Mesenteric fat pad (tissue), 1 donor: ENCODE measurements at places on chromosomes 4 and X.

DNA sequence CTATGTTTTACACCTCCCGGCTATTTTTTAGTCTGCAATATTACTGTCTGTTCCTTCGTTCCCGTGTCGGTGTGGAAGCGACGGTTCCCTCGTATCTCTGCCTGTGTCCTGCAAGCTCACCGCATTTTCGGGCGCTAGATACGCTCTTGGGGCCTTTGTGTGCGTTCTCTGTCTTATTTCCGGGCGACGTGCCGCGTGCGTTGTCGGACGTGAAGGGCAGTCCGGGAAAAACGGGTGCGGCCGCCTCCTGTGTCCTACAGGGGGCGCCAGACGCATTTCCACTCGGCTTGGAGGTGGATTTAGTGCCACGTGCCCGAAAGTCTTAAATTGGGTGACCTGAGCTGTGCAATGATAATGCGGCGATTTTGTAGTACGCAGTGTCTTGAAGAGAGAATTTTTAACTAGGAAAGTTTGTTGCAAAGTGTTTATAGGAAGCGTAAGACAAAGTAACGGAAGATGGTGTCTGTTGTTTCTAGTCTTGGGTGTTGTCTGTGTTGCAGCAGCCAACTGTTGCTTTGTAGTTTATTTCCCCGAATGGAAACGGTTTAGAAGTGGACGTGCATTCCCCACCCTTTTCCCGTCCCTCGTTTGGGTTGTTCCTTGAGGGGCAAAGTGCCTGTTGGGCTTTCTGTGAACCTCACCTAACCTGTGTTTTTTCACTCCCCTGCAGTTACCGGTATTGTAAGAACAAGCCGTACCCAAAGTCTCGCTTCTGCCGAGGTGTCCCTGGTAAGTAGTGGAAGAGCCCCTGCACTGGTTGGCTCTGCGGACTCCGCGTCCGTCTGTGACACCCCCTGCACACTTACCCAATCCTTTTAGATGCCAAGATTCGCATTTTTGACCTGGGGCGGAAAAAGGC lies 720 bp downstream of the RPL10 start:
- peak; percentile 94 for DNase-seq

GRCh38 chrX:108186811-108187210 lies 95.2 kb downstream of the ATG4A start:
- no peak for DNase-seq

DNA sequence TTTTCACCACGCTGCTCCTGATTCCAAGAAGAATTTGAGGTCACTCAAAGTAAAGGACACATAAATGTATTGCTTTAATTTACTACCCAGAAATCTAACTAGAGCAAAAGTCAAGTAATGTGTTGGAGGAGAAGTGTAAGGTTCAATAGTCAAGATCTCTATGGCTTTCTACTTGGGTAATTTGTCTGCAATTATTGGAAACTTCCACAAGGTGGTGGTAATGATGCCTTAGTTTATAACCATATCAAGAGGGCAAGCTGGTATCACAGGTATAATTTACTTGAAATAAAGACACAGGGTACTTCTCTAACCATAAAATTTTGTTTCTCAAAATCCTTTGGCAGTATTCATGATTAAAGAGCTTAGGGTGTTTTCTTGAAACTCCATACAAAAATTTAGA lies 10.2 kb upstream of the GRIA3 start:
- DNase-seq = no peak

DNA sequence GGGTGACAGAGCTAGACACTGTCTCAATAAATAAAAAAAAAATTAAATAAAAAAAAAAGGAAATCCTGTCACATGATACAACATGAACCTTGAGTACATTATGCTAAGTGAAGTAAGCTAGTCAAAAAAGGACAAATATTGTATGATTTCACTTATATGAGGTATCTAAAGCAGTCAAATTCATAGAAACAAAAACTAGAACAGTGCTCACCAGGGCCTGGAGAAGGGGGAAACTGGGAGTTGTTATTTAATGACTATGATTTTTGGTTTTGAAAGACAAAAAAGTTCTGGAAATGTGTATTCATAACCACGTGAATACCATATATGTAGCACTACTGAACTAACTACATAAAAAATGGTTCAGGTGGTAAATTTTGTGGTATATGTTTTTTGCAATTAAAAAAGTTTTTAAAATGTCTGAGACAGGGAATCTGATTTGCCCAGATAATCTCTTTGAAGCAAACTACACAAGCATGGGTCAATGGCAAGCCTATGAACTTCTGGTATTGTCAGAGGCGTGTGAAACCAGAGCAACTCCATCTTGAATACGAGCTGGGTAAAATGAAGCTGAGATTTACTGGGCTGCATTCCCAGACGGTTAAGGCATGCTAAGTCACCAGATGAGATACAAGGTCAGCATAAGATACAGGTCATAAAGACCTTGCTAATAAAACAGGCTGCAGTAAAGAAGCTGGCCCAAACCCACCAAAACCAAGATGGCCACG lies 42.3 kb downstream of the ANAPC10 start:
- no peak for DNase-seq

DNA sequence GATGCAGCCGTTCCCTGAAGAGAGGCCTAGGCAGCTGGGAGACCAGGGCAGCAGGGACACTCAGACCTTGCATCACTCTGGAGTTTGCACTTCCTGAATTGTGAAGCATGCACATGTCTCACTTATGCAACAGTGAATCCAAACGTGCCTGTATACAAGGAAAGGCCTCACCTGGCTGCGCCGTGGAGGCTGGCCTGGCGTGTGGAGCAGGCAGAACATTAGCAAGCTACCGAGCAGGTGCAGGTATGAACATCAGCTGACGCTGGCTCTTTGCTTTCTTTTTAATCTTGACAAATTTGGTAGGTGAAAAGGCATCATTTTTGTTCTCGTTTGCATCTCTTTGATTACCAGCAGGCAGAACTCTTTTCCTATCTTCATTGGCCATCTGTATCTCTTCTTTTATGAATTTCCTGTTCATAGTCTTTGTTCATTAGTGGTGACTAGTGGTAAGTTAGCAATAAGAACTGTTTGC lies 37.1 kb upstream of the IRAK1 start:
- DNase-seq = peak; percentile 57

DNA sequence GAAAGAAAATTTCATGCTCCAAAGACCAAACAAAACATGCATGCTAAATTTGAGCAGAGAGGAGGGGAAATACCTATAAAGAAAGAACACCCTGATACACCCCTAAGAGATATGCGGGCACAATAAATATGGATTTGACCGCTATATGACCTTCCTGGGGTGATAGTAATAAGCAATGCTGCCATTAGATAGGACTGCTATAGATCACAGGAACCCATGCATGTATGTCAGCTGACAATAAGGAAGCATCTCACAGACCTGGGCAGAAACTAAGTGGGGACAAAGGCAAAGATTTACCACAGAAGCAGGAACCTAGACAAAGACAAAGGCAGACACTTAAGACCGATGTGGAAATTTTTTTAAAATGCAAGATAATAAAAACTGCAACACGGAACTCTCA lies 21.3 kb downstream of the ZNF721 start:
- DNase-seq = no peak
